Endodermal cell (in vitro differentiated cells): ENCODE measurements at places on chromosomes 1 and 21. TPM values are rescaled to one million over a fixed set of nuclear protein-coding genes. Genes with fewer than 3 reads are reported as not detected.

The RBP7 gene
- 2.6 and 3.6 TPM in 2 replicates for total RNA-seq

DNA sequence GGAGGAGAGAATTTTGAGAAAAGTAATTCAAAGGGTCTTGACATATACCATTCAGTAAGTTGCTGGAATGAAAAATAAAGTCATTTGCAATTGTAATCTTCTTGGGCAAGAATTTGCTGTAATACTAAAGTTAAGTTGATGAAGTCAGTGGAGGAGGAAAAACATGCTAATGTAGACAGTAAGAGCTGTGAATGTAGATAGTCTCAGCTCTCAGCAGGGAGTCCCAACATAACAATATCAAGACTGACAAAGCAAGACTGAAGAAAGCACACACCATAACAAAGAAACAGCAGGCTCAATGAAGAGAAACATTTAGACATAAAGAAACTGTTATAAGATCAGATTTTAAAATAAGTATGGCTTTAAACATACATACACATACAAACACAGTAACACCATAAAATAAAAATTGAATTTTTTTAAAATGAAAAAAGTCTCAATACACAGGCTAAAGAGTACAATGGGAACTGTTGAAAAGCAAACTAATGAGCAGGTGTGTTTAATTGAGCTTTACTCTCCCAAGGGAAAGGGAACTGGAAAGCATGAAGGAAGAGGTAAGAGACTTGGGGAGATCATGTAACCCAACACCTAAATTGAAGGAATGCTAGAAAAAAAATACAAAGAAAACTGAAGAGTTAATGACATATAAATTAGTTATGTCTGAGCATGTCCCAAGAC is 336.3 kb upstream of the NCAM2 start:
- no peak overlapping the region for H3K4me3 ChIP-seq
- H3K36me3 ChIP-seq = no peaks in the 10 kb centered on the region
- H3K4me1 ChIP-seq = no peaks in the 10 kb centered on the region
- H3K27me3 ChIP-seq = no peaks in the 10 kb centered on the region

GRCh38 chr1:108610073-108610472 is 50.2 kb downstream of the EEIG2 start:
- H3K27ac ChIP-seq = no peak overlapping the region
- no peak overlapping the region for H3K4me3 ChIP-seq
- no peaks in the 10 kb centered on the region for H3K27me3 ChIP-seq
- peaks cover 9% of the 10 kb centered on the region for H3K36me3 ChIP-seq

- H3K4me1 ChIP-seq = no peaks in the 10 kb centered on the region
- no peaks in the 10 kb centered on the region for H3K36me3 ChIP-seq
- H3K27ac ChIP-seq = no peak overlapping the region
- no peak for DNase-seq
Observed at GRCh38 chr1:152411134-152411533, 2.9 kb downstream of the CRNN start.

DNA sequence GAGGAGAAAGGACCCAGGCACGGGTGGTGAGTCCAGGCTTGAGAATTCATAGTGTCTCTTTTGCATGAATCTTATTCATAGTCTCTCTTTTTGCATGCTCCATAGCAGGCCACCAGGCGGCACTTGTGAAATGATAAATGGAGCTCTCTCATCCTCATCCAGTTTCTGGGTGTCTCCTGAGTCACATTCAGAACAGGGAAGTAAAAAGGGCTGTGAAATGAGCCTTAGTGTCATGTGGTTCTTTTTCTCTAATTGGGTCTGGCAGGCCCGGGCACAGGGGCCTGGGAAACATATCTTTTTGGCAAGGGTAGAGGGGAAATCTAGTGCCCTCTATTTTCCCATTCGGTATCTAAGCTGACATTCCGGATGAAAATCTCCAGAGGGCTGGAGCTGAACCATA is 19.1 kb upstream of the NCF2 start:
- DNase-seq = peak; percentile 54
- H3K4me1 ChIP-seq = no peaks in the 10 kb centered on the region
- no peaks in the 10 kb centered on the region for H3K27me3 ChIP-seq
- H3K36me3 ChIP-seq = no peaks in the 10 kb centered on the region

- H3K4me3 ChIP-seq = no peak overlapping the region
- no peaks in the 10 kb centered on the region for H3K4me1 ChIP-seq
- no peaks in the 10 kb centered on the region for H3K36me3 ChIP-seq
- no peaks in the 10 kb centered on the region for H3K27me3 ChIP-seq
- DNase-seq = peak; percentile 33
Observed at GRCh38 chr1:109827466-109827865, 63.7 kb upstream of the EPS8L3 start.

DNA sequence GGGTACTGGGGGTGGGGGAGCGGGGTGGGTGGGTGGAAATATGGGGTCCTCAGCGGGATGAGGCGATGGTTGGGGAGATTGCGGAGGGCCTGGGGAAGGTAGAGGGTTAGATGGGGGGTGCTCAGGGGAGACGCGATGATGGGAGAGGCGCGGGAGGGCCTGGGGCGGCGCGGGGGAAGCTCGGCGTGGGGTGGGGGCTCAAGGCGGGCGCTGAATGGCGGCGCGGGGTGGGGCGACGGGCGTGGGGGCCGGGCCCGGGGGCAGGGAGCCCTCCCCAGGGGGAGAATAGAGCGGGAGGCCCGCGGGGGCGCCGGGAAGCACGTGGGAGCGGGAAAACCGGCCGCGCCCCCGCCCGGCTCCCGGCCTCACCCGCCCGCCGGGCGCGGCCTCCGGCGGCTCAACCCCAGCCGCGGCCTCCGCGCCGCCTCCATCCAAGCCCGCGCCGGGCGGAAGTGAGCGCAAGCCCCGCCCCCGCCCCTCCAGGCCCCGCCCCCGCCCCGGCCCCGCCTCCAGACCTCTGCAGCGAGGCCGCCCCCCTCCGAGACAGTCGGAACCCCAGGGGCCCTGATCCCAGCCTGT is at the start of gene FAAP20:
Gene FAAP20 (minus strand): TSS at position 454 of the 579 bp plus-strand sequence. CDS start 23 bp downstream, at position 431.
- no peaks in the 10 kb centered on the region for H3K27me3 ChIP-seq
- H3K4me1 ChIP-seq = peaks cover 5% of the 10 kb centered on the region
- peak within 1 kb of the TSS; percentile 78 for H3K4me3 ChIP-seq
- peak within 1 kb of the TSS; percentile 73 for H3K27ac ChIP-seq
- peak; percentile 95 for DNase-seq

DNA sequence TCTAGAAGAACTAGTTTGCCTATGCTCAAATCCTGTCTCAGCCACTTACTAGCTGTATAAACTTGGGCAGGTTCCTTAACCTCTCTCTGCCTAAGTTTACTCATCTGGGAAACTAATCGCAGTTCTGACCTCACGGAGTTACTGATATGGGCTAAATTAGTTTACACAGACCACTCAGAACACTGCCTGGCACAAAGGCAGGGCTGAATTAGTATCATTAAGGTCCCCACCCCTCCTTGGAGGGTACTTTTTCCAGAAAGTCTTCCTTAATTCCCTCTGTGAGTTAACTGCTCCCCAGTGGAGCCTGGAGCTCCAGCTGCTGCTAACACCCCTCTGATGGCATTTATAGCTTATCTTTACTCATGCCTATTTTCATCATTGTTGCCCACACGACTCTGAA is 40.3 kb downstream of the SSBP3 start:
- H3K4me3 ChIP-seq = no peak overlapping the region
- peaks cover 88% of the 10 kb centered on the region for H3K36me3 ChIP-seq
- no peak overlapping the region for H3K27ac ChIP-seq
- H3K27me3 ChIP-seq = no peaks in the 10 kb centered on the region
- peaks cover 30% of the 10 kb centered on the region for H3K4me1 ChIP-seq
